MCF 10A (cell line): ENCODE measurements at places on chromosomes 3 and 15. TPM values are rescaled to one million over a fixed set of nuclear protein-coding genes. Genes with fewer than 3 reads are reported as not detected.

GRCh38 chr15:52436981-52437380 lies 91.7 kb downstream of the MYO5A start:
- H3K4me3 ChIP-seq: no peak overlapping the region
- no peaks in the 10 kb centered on the region for H3K36me3 ChIP-seq

GRCh38 chr3:194139071-194139813 lies 3.3 kb downstream of the HES1 start:
- peak; percentile 95 for DNase-seq
- no peaks in the 10 kb centered on the region for H3K27me3 ChIP-seq
- peaks cover 26% of the 10 kb centered on the region for H3K4me1 ChIP-seq
- peak overlapping the region; percentile 47 for H3K27ac ChIP-seq
- peak overlapping the region; percentile 97 for H3K4me3 ChIP-seq

DNA sequence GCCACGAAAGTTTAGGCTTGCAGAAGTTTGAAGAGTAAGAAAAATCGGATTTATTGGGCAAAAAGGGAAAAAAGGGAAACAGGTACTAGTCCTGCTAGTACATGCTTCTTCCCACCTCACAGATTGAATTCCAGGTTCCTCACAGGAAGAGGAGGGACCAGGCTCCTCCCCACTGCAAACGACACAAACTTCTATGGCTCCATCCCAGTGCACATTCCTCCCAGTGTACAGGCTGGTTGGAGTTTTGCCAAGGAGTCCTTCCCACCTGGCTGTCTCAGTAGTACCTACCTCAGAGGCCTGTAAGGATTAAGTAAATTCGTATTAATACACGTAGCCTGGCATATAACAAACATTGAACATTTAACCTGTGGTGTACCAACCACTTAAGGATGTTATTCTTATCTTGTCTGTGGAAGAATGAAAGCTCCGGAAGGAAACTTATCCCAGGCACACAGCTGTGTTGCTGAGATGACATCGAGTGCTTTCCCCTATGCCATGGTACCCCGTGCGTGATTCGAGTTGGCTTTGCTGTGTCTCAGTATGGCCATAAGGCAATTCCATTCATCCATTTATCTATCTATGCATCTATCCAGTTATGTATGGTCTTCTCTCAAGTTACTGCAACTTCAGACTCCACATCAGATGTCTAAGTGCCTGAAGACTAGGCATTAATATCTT lies 294.3 kb downstream of the LRTM1 start:
- no peak overlapping the region for H3K4me3 ChIP-seq
- no peak for DNase-seq
- H3K36me3 ChIP-seq: peaks cover 6% of the 10 kb centered on the region
- H3K4me1 ChIP-seq: no peaks in the 10 kb centered on the region

- no peak overlapping the region for H3K4me3 ChIP-seq
- H3K27ac ChIP-seq: no peak overlapping the region
- no peaks in the 10 kb centered on the region for H3K27me3 ChIP-seq
- H3K4me1 ChIP-seq: no peaks in the 10 kb centered on the region
- no peak for DNase-seq
Observed at GRCh38 chr3:74420538-74421124, 193.8 kb downstream of the CNTN3 start.

GRCh38 chr3:170792471-170792870 lies 77.5 kb downstream of the RPL22L1 start:
- no peak overlapping the region for H3K4me3 ChIP-seq
- no peaks in the 10 kb centered on the region for H3K4me1 ChIP-seq
- H3K36me3 ChIP-seq: no peaks in the 10 kb centered on the region
- H3K27me3 ChIP-seq: no peaks in the 10 kb centered on the region

DNA sequence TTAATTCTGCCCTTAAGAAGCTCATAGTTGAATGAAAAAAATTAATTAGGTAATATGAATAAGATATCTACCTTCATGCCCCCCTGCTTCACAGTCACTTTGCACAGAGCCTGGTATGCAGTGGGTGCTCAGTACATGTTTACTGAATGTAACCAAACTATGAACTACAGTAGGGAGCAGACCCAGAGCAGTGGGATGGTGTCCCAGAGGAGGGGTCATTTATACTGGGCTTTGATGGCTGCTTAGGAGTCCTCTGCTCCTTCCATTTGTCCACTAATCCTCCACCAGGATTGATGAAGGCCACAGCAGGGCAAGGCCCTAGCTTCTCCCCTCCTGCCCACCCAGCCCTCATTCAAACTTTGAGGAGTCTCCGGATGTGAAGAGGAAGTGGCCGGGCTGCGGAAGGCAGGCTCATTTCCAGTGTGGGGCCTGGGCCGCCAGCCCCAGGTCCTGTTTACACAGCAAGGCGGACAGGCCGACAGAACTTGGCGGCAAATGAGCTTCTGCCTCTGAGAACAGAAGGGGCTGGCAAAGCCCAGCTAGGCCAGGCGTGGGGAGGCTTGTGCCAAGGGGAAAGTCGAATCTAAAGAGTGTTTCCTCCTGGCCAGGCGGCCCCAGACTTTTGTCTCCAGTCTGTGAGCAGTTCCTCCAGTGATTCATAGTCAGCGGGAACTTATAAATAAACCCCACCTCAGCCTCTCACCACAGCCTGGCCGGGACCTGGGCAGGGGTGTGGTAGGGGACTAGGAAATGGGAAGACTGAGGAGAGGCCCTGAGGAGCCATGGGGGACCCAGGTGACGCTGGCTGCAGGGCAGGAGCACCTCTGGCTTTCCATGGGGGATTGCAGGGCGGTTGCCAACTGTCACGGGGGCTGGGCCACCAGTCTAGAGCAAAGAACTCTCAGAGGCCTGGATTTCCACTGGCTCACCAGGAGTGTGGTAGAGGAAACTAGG lies 51.6 kb upstream of the LCTL start:
- H3K27ac ChIP-seq: no peak overlapping the region
- no peak for DNase-seq
- no peaks in the 10 kb centered on the region for H3K36me3 ChIP-seq
- no peaks in the 10 kb centered on the region for H3K27me3 ChIP-seq
- H3K4me1 ChIP-seq: no peaks in the 10 kb centered on the region
- H3K4me3 ChIP-seq: no peak overlapping the region

DNA sequence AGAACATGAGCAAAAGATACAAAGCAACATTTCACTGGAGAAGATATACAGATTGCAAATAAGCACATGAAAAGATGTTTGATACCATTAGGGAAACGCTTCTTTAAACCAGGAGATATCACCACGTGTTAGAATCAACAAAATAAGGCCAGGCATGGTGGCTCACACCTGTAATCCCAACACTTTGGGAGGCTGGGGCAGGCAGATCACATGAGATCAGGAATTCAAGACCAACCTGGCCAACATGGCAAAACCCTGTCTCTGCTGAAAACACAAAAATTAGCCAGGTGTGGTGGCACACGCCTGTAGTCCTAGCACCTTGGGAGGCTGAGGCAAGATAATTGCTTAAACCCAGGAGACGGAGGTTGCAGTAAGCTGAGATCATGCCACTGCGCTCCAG lies 20.5 kb upstream of the MUC20 start:
- no peaks in the 10 kb centered on the region for H3K27me3 ChIP-seq
- peaks cover 15% of the 10 kb centered on the region for H3K4me1 ChIP-seq
- H3K4me3 ChIP-seq: no peak overlapping the region
- H3K27ac ChIP-seq: no peak overlapping the region
- no peak for DNase-seq
- peaks cover 13% of the 10 kb centered on the region for H3K36me3 ChIP-seq

Gene ACKR2
- 0.42 and 0.61 TPM in 2 replicates for total RNA-seq

Gene P2RY13
- total RNA-seq: not detected in 2 replicates

Gene SPATA12
- total RNA-seq: 0.12 TPM in 1 of 2 replicates, not detected in the other

Gene ATP13A5
- not detected in 2 replicates for total RNA-seq

Gene IL5RA
- not detected in 2 replicates for total RNA-seq
